ENCODE measurements at places on chromosomes 3 and 15. TPM values are rescaled to one million over a fixed set of nuclear protein-coding genes. Genes with fewer than 3 reads are reported as not detected.

NUP210 gene
- total RNA-seq = not detected

CCR3 gene
- total RNA-seq = not detected

UBE3A gene
- 56.2 TPM for total RNA-seq

TLE3 gene
- total RNA-seq = 32.5 TPM

KBTBD13 gene
- not detected for total RNA-seq

CTSH gene
- 2.5 TPM for total RNA-seq

RBP2 gene
- not detected for total RNA-seq

MUSTN1 gene
- total RNA-seq = not detected

TRIM42 gene
- not detected for total RNA-seq

SLC22A14 gene
- 1.5 TPM for total RNA-seq

MTHFS gene
- 10.3 TPM for total RNA-seq

DLG1 gene
- total RNA-seq = 41.6 TPM

TMIE gene
- not detected for total RNA-seq

FRMD4B gene
- total RNA-seq = 2.2 TPM

CTXN2 gene
- not detected for total RNA-seq

FAM227B gene
- total RNA-seq = 0.98 TPM

NSUN3 gene
- 15.4 TPM for total RNA-seq

ESYT3 gene
- 1.4 TPM for total RNA-seq

ACKR4 gene
- 8.1 TPM for total RNA-seq

CFAP92 gene
- 0.37 TPM for total RNA-seq

SLC6A20 gene
- total RNA-seq = not detected

SKOR1 gene
- total RNA-seq = under 0.01 TPM

EFHB gene
- total RNA-seq = 1.4 TPM

CLSTN2 gene
- 0.37 TPM for total RNA-seq

QRICH1 gene
- total RNA-seq = 145 TPM

WDR72 gene
- not detected for total RNA-seq

TMEM62 gene
- 11.0 TPM for total RNA-seq

P2RY13 gene
- not detected for total RNA-seq

KCNAB1 gene
- total RNA-seq = not detected

EPHA6 gene
- total RNA-seq = not detected

NIPA2 gene
- total RNA-seq = 58.3 TPM

TOMM70 gene
- total RNA-seq = 63.9 TPM

FRG2C gene
- not detected for total RNA-seq

RHCG gene
- total RNA-seq = not detected

ALS2CL gene
- 0.37 TPM for total RNA-seq

DUOX1 gene
- total RNA-seq = under 0.01 TPM

FOXB1 gene
- total RNA-seq = not detected

IMPG2 gene
- total RNA-seq = 0.20 TPM

DGKG gene
- 1.4 TPM for total RNA-seq

HOMER2 gene
- total RNA-seq = 2.9 TPM

CADM2 gene
- not detected for total RNA-seq

All from subcutaneous preadipocyte (primary cell).